Right ventricle myocardium superior (tissue), 1 donor: ENCODE measurements at places on chromosomes 5 and 9.

GRCh38 chr9:3898461-3899218 is 372.8 kb upstream of the RFX3 start:
- DNase-seq = no peak

DNA sequence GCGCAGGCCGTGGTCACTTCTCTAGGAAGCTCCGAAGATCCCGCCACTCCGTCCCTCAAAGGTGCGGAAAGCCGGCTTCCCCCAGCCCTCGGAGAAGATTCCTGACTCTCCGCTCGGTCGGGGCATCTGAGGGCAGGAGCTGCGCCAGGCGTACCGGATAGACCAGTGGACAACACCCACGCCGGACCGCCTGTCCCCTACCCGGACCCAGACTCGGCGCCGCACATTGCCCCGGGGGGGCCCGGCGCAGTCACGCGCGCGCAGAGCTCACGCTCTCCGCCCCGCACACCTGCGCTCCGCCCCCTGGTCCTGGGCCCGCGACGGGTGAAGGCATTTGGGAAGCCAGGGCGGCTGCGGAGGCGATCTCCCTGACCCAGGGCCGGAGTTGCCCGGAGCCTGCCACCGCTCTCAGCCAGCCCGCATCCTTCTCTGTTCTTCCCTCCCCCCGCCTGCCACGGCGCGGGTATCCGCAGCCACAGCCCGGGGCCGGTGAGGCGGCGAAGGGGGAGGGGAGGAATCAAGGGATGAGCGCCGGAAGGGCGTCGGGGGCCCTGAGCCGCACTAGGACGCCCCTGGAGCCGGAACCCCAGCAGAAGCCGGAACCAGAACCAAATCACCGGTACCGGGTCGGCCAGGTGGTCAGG is 448 bp downstream of the RELL2 start:
- no peak for DNase-seq

DNA sequence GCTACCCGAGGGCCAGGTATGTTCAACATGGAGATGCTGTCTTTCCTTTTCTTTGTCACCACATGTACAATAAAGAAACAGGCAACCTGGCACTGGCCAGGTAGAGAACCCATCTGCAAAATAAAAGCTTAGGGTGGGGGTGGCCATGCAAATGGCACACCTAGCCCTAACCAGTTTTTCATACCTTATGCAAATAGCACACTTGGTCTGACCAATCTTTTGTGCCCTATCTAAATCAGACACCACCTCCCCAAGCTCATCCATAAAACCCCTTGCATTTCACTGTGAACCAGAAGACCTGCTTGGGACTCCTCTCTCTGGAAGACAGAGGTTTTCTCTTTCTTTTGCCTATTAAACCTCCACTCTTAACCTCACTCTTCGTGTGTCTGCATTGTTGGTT is 33.9 kb downstream of the JAKMIP2 start:
- no peak for DNase-seq

- no peak for DNase-seq
Observed at GRCh38 chr5:64944868-64945267, 176.1 kb downstream of the CWC27 start.

- DNase-seq = no peak
Observed at GRCh38 chr5:167315762-167316161, 975.7 kb upstream of the WWC1 start.

GRCh38 chr5:134430001-134430569 is 18.4 kb upstream of the CDKN2AIPNL start:
- DNase-seq = no peak

- no peak for DNase-seq
Observed at GRCh38 chr9:99354104-99354503, 132.0 kb downstream of the SEC61B start.

DNA sequence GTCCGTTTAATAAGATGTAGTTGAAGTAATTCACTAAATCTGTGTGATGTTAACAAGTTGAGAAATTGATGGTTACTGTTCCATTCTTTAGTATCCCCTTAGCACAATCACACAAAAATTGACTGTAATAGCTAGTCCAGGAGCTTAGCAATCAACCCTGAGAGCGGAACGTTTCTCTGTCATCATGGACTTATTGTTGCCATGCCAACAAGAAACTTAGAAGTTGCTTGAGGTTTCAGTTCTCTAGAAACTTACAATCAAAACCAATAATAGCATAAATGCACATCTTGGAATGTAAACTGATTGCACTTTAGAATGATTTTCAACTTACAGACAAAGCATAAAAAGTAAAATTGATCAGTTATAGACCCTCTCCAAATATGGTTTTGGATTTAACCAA is 125.4 kb upstream of the ANKH start:
- no peak for DNase-seq

DNA sequence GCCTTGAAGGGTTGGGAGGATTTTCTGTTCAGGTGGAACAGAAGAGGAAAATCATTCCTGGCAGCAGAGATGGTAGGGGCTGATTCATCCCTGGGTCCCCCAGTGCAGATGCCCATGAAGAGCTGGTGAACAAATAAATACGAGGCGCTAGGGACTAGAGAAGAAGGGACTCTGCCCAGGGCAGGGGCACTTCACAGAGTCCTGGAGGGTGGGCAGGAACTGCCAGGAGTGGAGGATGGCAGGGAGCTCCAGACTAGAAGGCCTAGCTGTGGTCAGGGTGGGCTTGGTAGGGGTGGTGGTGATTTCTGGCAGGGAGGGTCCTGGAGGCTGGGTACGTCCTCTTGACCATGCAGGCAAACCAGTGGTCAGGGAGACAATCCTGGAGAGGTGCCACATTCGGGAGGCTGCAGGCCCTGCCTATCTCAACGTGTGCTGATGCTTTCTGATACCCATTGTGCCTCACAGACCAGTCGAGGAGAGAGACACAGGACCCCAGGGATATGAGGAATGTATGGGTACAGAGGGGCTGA is 69.9 kb downstream of the CRB2 start:
- DNase-seq = no peak
